Inflammatory macrophage treated with lipopolysaccharide for 1 hour (primary cell): ENCODE measurements at places on chromosomes 13 and 19.

- peak; percentile 16 for DNase-seq
These were observed 96.1 kb downstream of the ZMYM2 start for GRCh38 chr13:20054586-20054985.

DNA sequence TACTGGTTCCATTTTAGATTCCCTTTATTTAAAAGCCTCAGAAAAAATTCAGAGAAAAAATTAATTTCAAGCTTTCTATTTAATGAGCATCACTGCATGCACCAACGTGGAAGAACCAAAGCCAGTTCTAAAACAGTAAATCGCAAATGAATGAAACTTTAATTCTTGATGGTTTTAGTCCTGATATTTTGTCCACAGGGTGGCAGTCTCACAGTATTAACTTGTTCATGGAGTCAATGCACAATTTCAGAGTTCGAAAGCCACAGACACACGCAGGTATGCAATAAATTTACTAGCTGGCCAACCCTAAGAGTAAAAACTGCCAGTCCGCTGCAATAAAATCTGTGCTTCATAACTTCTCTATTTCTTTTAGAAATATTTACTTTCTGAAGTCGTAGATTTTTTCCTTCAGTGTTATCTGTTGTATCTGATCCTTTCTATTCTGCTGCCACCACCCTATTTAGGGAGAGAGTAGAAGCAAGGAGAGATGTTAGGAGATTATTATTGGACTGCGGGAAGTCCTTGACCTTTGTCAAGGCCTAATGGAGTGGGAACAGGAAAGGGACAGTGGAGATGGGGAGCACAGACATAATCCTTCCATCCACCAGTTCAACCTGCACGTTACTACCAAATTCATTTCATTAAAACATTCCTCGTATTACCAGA, 7.0 kb upstream of the WBP4 start:
- DNase-seq, result peak; percentile 65

GRCh38 chr19:46823049-46823448, 27.6 kb downstream of the AP2S1 start:
- no peak for DNase-seq

- no peak for DNase-seq
These were observed 2284.7 kb upstream of the PCDH20 start for GRCh38 chr13:63700350-63700749.

- DNase-seq, result no peak
These were observed 388.0 kb downstream of the LMO7 start for GRCh38 chr13:76024151-76024550.

DNA sequence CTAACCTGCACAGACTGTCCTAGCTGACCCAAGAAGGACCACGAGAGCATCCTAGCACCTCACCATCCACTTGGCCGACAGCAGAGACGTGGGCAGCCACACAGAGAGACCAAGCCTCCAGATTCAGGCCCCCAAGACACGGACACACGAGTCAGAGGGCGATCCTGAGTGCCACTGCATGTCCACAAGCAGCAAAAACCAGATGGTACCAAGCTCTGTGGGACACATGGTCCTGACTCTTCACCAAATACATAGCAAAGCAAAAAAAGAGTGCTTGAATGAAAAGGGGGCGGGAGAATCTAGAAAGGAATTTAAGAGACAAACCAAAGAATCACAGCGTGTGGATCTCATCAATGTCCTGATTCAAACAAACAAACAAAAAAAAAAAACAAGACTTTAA, 45.2 kb downstream of the MLLT1 start:
- DNase-seq, result no peak

DNA sequence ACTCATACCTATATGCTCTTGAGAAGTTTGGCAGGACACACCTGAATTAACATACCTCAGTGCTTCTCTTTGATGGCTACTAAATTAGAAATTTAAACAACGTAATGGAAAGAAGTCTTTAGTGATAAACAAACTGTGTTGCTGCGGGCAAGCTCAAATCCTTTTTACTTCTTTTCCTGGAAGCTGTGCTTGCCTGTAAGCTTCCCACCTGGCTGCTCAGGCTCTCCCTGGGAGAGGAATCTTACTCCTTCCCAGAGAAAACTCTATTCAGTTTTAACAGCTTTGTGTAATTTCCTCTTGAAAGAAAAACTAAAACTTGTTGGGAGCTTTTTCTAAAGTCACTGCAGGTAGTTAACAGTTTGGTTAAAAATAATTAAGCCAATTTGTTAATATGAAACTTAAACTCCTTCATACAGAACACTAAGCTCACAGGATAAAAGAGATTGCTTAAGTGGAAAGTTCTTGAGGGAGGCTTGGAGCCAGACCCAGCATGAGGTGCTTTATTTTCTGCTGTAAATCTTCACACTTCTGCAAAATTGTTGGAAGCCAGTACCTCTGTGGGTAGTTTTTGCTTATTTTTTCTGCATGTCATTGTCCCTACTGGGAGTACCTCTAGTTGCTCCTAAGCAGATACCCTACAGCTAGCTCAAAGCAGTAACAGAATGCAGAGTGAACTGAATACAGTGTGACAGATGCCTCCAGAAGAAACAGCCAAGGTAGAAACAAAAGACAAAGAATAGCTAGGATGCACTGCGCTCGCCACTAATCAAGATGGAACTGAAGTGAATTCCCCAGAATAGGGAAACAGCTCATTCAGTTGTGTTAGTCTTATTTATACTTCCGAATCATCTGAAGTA, 1253.0 kb downstream of the PCDH17 start:
- DNase-seq, result no peak

DNA sequence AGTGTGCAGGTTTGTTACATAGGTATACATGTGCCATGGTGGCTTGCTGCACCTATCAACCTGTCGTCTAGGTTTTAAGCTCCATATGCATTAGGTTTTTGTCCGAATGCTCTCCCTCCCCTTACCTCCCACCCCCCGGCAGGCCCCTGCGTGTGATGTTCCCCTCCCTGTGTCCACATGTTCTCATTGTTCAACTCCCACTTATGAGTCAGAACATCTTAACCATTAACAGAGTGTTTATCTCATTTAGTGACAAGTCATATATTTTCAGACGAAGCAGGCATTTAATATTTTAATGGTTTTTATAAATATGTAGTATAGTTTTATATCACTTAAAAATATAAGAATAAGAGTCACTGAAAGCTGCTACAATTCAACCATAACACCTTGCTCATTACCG, 780.5 kb upstream of the ARGLU1 start:
- DNase-seq, result no peak

DNA sequence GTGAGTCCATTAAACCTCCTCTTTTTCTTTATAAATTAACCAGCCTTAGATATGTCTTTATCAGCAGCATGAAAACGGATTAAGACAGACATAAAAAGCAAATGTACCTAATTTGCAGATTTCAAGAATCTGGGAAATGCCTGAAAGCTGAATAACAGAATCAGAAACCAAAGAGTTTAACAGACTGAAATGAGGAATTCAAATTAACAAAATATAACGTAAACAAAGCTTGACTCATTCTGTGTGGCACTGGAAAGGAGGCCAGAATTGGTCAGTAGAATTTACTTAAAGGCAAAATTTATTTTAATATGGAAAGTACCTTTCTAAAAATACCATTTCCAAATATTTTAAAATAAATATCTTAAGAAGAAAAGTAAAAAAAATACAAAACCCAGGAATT, 540.6 kb upstream of the HTR2A start:
- DNase-seq, result no peak
